Placental pericyte (primary cell): ENCODE measurements at places on chromosomes 7 and 10. TPM values are rescaled to one million over a fixed set of nuclear protein-coding genes. Genes with fewer than 3 reads are reported as not detected.

KIF5B gene
- 139 and 216 TPM in 2 replicates for total RNA-seq

LGI1 gene
- total RNA-seq, result not detected in 2 replicates

DYNC1I1 gene
- total RNA-seq, result 0.44 and 1.3 TPM in 2 replicates

GRM3 gene
- total RNA-seq, result not detected in 2 replicates

SMKR1 gene
- total RNA-seq, result 0.66 TPM in 1 of 2 replicates, not detected in the other

GPR37 gene
- 2.6 and 4.6 TPM in 2 replicates for total RNA-seq

SPDYE6 gene
- not detected in 2 replicates for total RNA-seq

HOGA1 gene
- 0.14 and 0.44 TPM in 2 replicates for total RNA-seq

INHBA gene
- 69.8 and 186 TPM in 2 replicates for total RNA-seq

FXYD4 gene
- total RNA-seq, result not detected in 2 replicates

IGF2BP3 gene
- total RNA-seq, result 88.4 and 180 TPM in 2 replicates

MOGAT3 gene
- total RNA-seq, result not detected in 2 replicates

SSC4D gene
- 0.57 and 0.66 TPM in 2 replicates for total RNA-seq

HACD1 gene
- total RNA-seq, result 21.9 and 34.4 TPM in 2 replicates

NAT16 gene
- not detected in 2 replicates for total RNA-seq

SLC13A4 gene
- total RNA-seq, result 0.14 TPM in 1 of 2 replicates, not detected in the other

MACC1 gene
- total RNA-seq, result 0.14 TPM in 1 of 2 replicates, not detected in the other

ZNF138 gene
- total RNA-seq, result 1.8 and 5.2 TPM in 2 replicates

CYP3A5 gene
- total RNA-seq, result under 0.01 and 0.72 TPM in 2 replicates

SUN3 gene
- not detected in 2 replicates for total RNA-seq

ASAH2 gene
- total RNA-seq, result 0.22 and 0.72 TPM in 2 replicates

NUDT13 gene
- total RNA-seq, result 1.1 and 2.0 TPM in 2 replicates

PKD2L1 gene
- not detected in 2 replicates for total RNA-seq

TMEM213 gene
- not detected in 2 replicates for total RNA-seq

TUBAL3 gene
- total RNA-seq, result not detected in 2 replicates

C7orf57 gene
- under 0.01 TPM in 1 of 2 replicates, not detected in the other for total RNA-seq

MNX1 gene
- total RNA-seq, result not detected in 2 replicates

HDAC9 gene
- 10.3 and 15.2 TPM in 2 replicates for total RNA-seq

MORN4 gene
- total RNA-seq, result 4.6 and 5.7 TPM in 2 replicates

ATRNL1 gene
- total RNA-seq, result 4.6 TPM in 1 of 2 replicates, not detected in the other

OR2F1 gene
- total RNA-seq, result not detected in 2 replicates

GPER1 gene
- total RNA-seq, result 3.4 and 4.8 TPM in 2 replicates

FAM24B gene
- 0.66 and 2.4 TPM in 2 replicates for total RNA-seq

GBX1 gene
- total RNA-seq, result not detected in 2 replicates

CEP41 gene
- total RNA-seq, result 15.5 and 23.5 TPM in 2 replicates

PLAU gene
- total RNA-seq, result 278 and 1,436 TPM in 2 replicates

SLC18A3 gene
- total RNA-seq, result not detected in 2 replicates

EIF5AL1 gene
- total RNA-seq, result 0.44 and 0.72 TPM in 2 replicates

WIPF3 gene
- total RNA-seq, result not detected in 2 replicates

CHST3 gene
- 16.9 and 26.8 TPM in 2 replicates for total RNA-seq
